ENCODE measurements at places on chromosomes 7 and 10.

GRCh38 chr7:73555411-73555982, 2.0 kb downstream of the BCL7B start:
- no peak for DNase-seq

DNA sequence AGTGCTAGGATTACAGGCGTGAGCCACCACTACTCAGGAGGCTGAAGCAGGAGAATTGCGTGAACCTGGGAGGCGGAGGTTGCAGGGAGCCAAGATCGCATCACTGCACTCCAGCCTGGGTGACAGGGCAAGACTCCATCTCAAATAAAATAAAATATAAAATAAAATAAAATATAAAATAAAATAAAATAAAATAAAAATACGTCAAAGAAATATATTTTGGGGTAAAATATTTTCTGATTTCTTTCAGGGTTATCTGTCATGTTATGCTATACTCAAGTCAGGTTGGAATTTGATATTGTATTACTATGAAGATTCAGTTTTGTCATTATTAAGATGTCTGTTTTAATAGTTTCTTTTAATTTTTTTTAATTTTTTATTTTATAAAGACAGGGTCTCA, 99.4 kb upstream of the GHITM start:
- DNase-seq = no peak

DNA sequence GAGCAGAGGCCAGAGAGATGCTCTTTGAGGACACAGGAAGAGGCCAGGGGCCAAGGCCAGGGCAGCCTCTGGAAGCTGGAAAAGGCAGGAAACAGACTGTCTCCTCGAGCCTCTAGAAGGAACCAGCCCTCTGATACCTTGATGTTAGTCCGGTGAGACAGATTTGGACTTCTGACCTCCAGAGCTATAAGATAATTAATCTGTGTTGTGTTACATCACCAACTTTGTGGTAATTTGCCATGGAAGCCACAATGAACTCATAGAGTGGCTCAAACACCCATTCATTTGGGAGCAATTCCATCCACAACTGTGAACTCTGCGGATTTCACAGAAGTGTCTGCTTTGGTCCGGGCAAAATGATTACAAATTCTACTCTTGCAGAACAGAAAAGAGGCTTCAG, 48.7 kb downstream of the OAT start:
- DNase-seq = no peak

DNA sequence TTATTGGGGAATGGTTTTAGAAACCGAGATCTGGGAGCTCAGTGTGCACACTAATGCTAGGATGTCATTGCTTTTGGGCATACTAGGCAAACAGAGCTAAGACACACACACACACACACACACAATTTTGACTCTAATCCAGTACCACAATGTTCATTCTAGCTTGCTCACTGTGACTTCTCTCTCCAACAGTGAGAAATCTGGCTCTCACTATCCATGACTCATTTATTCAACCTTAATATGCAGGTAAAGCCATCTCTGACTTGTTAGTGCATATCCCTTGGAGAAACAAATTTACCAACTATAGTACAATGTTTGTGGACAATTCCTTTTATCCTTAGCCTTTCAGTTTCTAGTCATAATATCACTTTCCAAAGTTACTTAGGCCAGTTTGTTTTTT, 5.9 kb upstream of the BMS1 start:
- no peak for DNase-seq

DNA sequence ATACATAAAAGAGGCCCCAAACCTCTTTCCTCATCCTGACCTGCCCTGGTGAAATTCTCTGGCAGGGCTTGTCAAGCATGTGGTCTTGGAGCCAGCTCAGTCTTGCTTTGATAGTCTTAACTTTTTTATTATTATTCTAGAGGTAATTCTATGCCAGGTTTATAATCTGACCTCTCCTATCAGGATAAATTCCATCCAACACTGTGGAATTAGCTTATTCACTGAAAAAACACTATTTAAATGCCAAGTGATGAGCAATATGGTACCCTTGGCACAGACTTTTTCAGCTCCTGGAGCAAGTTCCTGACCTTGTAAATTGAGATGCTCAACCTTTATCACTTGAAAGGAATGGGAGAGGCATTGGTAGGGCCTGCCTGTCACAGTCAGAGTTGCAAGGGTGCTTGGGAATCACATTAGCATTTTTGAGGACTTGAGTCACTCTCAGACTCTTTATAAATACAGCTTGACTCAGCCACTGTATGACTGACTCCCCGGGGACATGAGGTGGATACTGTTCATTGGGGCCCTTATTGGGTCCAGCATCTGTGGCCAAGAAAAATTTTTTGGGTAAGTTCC, at the start of gene CPA4:
CPA4 (plus strand) TSS at position 480 of the 576 bp plus-strand sequence; CDS start at position 500, 20 bp downstream.
- no peak for DNase-seq

DNA sequence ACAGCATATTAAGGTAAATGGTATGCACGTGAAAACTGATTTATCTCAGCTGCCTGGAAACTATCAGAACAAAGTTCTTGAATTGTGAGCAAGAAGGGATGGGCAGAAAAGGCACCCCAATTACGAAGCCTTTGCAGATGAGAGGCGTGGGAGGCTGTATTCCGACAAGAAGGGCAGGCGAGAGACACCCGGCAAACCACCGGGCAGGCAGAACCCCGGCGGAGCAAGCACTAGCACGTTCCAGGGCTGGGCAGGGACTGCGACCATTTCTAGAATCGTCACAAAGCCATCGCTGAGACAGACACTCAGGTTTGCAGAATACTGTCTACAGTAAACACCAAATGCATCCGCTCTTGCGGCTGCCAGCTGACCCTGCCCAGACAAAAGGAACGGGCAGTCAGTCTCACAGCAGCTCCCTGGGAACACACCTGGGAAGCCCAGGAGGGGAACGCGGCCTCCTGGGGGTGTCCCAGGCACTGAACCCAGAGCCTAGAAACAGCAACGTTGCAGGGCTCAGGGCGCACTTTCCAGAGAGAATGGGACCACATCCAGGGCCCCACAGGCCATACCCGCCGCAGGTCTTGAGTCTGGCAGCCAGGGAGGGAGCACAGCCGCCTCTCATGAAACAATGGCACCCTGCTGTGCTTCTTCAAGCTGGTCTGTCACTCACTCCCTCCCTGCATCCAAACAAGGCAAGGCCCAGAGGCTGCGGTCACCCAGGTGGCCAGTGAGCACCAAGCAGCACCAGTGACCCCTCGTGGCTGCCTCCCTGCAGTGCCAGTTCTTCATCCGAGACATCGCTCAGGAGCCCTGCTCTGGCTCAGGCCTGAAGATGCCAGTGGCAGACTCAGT, 261.9 kb downstream of the PTPRN2 start:
- no peak for DNase-seq

DNA sequence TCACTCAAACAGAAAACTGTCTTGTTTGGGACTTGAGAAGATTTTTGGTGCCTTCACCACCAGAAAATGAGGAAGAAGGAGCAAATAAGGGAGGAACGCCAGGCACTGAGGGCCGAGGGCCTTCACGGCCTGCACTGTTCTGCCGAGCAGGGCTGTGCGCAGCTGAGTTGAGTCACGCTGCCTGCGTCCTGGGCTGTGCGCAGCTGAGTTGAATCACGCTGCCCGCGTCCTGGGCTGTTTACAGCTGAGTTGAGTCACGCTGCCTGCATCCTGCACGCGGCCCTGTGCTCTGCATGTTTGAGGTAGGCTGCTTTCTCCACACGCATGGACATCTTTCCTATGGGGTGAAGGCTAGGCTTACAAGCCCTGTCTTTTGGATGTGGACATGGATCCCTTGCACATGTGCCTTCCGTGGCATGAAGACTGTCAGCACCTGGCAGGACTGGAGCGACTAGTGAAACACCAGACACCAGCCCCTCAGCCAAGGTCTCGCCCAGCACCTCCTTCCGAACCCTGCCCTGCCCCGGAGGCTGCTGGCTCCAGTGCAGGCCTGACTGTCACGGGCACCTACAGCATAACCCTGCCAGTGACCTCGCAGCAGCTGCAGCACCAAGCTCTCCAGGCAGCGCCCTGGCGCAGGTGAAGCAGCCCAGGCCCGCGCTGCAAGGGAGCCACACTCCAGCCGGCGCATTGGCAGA, 96.7 kb downstream of the HTR5A start:
- DNase-seq = no peak

DNA sequence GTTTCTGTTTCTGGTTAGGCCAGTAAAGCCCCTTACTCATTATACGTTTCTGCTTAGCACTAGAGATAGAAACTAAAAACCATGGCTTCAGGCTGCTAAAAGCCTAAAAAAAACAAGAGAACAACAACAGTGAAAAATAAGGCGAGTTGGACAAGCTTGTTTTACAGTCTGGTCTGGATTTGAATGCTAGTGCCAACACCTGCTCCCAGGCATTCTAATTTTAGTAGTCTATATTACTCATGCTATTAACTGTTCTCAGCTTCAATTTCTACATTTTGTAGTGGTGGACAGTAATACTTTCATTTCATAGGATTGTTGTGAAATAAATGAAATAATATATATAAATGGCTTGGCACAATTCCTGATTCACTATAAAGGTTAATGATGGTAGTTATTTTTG, 108.5 kb downstream of the HBP1 start:
- DNase-seq = no peak

GRCh38 chr10:62000037-62000603, 98.6 kb downstream of the ARID5B start:
- peak; percentile 74 for DNase-seq

DNA sequence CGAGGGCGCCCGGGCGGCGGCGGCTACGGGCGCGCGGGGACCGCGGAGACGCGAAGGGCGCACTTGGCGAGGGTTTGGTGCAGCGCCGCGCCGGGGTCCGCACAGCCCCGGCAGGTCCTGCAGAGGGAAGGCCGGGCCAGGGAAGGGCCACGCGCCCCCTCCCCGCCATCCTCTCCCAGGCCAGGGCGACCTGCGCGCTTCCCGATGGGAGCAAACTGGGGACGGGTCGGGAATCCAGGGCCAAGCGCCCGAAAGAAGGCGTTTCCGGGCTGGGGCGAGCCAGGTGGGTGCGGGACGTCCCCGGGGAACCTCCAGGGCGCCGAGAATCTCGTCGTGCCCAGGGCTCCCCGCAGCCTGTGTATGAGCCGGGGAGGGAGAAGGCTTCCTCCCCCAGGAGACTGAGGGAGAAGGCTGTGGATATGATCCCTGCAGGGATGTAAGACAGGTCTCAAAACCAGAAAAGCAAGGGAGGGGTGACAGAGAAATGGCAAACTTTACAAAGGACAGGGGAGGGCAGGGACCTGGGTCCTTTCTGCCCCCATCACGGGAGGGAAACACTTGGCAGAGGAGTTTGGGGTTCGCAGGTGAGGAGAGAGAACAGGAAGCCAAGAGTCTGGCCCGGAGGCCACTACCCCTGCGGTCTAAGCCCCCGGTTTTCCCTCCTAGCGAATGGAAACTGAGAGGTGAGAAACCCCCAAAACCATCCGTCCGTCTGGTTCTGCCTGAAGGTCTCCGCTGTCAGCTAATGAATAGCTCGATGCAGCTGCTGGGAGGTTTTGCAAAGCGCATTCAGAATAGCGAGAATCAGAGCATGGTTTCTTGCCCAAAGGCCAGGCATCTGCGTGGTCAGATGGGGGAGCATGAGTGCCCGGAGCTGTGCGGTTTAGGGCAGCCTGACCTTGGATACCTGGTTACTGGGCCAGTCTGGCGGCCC, 674 bp downstream of the AMZ1 start:
- no peak for DNase-seq

- DNase-seq = no peak
Measured at GRCh38 chr7:110388457-110388856, 702.5 kb upstream of the LRRN3 start.

DNA sequence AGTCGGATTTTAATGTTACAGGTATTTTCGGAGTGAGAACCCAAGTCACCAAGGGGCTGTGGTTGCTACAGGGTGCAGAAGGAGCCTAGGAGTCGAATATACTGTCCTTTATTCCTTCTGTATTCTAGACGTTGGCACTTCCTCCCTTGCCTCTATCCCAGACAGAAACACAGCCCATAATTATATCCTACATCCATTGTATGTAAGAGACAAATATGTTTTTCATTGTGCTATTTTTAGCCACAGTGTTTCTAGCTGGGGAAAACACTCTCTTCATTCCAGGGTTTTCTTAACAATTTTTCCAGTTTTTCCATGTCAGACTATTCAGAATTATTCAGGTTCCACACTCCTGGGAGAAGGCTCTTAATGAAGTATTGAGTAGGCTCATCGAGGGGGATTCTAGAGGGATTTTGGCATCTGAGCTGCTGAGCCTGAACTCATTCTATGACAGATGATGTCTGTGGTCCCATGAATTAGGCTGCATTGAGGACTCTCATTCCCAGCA, 32.6 kb downstream of the KIAA1217 start:
- no peak for DNase-seq

DNA sequence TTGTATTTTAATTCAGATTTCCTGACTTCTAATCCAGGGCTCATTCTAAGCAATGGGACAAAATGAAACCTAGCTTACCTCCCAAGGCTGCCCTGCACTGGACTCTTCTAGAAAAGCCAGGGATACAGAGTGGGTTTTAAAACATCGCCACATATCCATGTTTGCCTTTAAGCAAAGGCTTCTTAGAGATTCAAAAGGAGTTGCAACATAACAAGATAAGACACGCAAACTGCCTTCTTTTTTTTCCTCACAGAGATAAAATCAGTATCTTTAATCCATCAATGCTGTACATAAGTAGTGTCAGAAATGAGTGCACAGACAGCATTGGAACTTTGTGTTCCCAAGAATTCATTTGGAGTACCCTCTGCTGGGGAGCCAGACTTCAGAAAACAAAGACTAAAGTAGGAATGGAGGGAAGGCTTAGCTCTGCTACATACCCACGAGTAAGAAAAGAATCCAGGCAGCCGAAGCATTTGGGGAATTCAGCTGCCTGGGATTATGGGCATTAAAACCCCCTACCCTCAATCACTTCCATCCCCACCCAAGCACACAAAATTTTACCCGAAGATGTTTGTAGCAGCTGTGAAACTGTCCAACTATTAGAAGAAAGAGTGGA, 427.8 kb downstream of the ARL4A start:
- DNase-seq = no peak

DNA sequence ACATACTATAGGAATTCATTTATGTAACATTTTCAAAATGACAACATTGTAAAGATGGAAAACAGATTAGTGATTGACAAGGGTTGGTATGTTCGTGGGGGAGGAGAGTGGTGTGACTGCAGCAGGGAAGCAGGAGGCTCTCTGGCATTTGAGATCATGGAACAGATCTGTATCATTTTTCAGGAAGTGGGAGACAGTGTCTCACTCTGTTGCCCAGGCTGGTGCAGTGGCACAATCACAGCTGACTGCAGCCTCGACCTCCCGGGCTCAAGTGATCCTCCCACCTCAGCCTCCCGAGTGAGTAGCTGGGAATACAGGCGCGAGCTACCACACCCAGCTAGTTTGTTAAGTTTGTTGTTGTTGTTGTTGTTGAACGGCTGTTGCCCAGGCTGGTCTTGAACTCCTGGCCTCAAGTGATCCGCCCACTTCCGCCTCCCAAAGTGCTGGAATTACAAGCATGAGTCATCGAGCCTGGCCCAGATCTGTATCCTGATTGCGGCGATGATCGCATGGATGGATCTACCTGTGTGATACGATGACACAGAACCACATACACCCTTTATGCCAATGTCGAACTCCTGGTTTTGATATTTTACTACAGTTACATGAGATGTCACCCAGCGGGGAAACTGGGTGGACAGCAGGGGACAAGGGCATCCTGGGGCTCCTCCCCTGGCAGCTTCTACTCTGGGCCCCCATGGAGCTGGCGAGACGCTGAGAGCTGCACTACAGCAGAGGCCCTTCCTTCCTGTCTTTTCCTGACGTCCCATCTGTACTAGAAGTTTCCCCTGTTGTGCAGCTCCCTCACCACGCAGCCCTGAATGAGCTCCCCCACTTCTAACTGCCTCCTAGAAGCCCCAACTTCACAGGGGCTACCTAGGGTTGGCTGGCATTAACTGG, 12.3 kb upstream of the CYTH3 start:
- no peak for DNase-seq

- no peak for DNase-seq
Measured at GRCh38 chr10:64374346-64374745, 853.1 kb downstream of the REEP3 start.

- DNase-seq = no peak
Measured at GRCh38 chr10:29760138-29760900, 125.5 kb upstream of the SVIL start.
